T-helper 22 cell (primary cell): ENCODE measurements at places on chromosomes 3 and 15.
A peak's percentile ranks its signal among the peaks of the same experiment; 100 is the strongest.

DNA sequence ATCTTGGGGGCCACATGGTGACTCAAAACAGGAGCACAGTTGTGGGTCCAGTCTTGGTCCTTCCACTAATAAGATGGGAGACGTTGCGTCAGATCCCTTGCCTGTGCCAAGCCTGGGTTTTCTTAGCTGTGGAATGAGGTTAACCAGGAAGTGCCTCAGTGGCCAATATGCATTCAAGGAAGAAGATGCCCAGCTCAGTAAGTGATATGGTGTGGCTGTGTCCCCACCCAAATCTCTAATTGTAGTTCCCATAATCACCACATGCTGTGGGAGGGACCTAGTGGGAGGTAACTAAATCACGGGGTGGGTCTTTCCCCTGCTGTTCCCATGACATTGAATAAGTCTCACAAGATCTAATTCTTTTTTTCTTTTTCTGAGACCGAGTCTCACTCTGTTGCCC lies 6.4 kb downstream of the ALG1L2 start:
- DNase-seq = no peak

DNA sequence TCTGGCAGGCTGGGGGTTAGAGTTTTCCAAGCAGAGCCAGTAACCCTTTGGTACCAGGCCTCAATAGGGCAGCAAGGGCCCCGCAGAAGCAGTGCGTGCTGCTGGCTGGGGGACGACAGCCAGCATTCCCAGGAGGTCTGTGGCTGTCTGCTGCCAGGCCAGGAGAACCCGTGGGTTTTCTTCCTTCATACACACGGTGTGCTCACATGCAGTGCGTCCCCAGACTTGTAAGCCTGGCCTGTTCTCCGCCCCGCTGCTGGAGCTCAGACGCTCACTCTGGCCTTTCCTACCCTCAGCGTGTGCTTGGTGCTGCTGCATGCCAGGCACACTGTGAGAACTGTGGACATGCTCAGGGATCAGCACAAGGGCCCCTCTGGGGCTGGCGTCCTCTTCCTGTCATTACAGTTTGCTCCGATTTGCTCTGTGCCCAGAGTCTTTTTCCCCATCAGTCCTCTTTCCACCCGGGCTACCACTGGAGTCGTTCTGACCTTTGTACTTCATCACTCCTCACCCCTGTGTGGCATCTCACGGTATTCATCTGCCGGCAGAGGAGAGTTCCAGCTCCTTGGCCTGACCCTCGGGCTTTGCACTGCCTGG lies 149.5 kb downstream of the DNAJB8 start:
- DNase-seq = no peak

DNA sequence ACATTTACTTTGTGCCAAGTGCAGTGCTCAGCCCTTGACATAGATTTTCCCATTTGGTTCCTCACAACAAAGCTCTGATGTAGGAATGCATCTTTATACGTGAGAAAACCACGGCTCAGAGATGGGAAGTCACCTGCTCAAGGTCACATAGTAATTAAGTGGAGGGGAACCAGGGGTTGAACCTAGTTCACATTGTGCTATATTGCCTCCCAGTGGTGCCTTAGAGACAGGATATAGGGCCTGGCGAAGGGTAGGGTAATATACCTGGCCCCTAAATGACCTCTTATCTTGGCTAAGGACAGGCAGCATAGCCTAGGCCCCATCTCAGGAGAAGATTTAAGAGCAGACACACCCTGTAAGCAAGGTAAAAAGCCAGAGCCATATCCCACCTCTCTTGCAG lies 71.5 kb downstream of the FOXP1 start:
- DNase-seq = no peak

- no peak for DNase-seq
Observed at GRCh38 chr3:187919544-187919943, 174.3 kb upstream of the BCL6 start.

- DNase-seq = no peak
Observed at GRCh38 chr15:100211855-100212850, 129.6 kb downstream of the ADAMTS17 start.

DNA sequence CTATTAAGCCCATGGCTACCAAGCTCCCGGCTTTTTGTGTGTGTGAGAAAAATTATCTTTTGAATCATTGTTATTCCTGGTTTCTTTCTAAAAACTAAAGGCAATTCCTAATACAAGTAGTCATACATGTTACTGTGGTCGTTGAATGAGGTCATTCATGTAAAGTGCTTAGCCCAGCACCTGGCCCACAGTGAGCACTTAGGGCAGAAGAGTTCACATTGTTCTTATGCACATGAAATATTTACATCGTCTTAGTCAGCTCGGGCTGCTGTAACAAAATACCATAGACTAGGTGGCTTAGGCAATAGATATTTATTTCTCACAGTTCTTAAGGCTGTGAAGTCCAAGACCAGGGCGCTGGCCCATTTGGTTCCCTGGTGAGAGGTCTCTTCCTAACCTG lies 216.1 kb downstream of the SHQ1 start:
- DNase-seq = no peak

DNA sequence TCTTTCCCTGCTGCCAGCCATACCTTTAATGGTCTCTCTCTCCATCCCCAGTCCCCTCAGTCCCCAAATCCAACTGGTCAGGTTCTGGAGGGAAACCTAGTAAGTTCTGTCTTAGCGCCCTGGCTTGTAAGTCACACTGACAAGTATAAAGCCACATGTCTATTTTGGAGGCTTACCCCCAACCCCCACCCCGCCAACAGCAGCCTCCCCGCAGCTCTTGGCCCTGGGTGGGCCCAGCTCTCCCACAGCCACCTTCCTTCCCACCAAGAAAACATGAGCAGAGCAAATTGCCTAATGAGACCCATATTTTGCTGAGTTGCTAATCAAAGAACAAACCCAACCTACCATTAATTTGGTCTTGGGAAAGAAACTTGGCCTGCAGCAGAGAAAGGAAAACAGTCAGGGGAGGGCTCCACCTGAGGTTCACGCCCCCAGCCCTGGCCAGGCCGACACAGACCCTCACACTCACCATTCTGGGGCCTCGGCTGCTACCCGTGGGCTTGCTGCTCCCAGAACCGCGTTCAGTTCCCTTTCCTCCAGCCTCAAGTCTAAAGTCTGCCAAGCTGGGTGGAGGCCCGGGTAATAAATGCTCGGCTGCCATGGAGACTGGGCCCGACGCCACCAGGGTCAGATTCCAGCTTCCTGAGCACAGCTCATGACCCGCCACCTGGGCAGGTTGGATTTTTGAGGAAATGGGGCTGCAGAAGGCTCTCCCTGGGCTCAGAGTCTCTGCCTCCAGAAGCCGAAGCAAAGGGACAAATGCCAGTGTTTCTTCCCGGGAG lies at the start of gene CALML4:
TSS of gene CALML4 (minus strand) at position 557 of the 782 bp plus-strand sequence. CDS start at position 472, 85 bp downstream.
- no peak for DNase-seq

DNA sequence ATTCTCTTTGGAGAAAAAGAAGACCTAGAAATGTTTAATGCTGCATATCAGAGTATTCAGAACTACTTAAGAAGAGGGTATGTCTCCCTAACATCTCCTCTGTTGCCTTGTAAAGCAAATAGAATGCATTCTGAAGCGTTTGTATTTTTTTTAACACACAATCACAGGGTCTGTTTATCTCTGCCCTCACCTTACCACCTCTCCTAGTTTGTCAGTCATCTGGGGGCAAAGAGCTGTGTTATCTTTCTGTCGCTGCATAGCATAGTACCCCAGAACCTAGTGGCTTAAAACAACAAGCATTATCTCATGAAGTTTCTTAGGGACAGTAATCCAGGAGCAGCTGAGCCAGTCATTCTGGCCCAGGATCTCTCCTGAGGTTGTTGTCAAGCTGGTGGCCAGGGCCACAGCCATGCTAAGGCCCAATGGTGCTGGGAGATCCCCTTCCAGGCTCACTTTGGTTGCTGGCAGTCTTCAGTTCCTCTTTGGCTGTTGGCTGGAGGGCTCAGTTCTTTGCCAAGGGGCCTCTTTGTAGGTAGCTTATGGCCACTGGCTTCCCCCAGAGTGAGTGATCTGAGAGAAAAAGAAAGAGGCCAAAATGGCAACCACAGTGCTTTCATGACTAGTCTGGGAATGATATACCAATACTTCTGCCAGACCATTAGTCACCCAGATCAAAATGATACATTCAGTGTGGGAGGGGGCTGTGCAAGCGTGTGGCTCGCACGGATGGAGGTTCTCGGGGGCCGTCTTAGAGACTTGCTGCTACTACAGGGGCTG lies 17.8 kb downstream of the EDEM1 start:
- no peak for DNase-seq

GRCh38 chr3:182246870-182247269 lies 535.1 kb downstream of the SOX2 start:
- no peak for DNase-seq

DNA sequence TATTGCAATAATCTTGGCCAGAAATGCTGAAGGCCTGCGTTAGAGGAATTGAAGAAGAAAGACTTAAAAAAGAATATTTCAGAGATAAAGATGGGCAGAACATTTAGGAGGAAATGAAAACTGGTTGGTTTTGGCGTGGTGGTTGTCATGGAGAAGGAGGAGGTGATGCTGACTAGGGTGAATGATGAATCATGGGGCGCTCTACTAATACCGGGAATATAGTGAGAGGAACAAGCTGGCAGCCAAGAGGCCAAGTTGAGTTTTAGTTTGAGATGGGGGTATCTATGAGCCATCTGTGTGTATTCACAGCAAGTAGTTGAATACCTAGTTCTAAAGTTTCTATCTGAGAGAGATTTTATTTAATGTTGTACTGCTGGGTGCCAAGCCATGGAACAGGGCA lies 6.8 kb upstream of the GAP43 start:
- no peak for DNase-seq

- DNase-seq = no peak
Observed at GRCh38 chr3:61701011-61701410, 139.6 kb downstream of the PTPRG start.

GRCh38 chr3:38556640-38557358 lies 60.7 kb downstream of the EXOG start:
- no peak for DNase-seq

DNA sequence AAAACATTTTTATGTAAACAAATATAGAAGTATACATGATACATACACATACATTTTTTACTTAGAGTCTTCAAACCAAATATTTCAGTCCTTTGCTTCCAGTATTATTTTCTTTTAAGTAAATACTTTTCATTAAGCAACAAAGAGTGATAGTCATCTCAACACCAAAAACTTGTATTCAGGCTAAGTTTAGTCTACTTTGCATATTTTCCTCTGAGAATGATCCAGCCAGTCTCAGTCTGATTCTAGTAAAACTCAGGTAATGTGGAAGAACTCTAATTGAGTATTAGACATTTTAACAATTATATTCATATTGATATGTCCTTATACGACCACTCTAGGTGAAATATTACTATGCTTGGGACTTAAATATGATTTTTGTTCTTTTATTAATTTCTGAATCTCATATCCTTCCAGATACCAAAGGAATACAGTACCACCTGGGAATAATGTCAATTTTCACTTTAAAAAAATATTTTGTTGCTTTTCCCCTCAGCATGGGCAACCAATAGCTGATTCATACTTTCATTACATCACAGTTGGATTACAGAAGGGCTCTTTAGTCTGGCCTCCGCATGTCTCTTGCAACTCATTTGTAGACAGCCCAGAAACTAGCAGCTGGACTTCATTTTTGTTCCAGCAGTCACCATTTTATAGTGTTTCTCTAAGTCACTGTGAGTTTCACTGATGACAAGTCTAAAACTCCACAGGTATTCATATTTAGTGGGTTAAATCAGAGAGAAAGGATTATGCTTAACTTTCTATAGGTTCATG lies 390.4 kb downstream of the ZBTB20 start:
- no peak for DNase-seq

DNA sequence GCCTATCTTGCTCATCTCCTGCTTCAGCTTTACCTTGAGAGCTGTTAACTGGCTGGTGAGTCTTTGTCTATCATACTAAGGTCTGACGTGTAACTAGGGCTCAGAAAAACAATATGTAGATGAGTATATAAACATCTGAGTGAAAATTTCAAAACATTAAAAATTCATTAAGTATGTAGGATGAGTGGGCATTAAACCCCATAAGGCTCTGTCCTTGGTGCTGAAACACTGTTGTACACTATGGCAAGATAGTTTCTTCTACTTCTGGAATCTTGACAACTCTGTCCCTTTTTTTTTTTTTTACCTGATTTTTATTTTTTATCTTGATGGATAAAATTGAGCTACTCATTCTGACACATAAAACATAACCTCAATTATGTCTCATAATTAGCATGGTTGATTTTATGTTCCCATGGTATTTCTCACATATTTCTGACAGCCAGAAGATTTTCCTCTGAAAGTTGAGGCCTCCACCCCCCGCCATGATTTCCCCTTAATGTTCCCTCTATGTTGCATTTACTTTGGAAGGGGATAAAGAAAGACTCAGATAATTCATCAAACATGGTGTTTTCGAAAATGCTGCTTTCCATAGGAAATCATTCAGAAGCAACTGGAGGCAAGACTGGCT lies 54.3 kb downstream of the DGKG start:
- no peak for DNase-seq

- DNase-seq = no peak
Observed at GRCh38 chr3:184765730-184766074, 46.3 kb upstream of the VPS8 start.

DNA sequence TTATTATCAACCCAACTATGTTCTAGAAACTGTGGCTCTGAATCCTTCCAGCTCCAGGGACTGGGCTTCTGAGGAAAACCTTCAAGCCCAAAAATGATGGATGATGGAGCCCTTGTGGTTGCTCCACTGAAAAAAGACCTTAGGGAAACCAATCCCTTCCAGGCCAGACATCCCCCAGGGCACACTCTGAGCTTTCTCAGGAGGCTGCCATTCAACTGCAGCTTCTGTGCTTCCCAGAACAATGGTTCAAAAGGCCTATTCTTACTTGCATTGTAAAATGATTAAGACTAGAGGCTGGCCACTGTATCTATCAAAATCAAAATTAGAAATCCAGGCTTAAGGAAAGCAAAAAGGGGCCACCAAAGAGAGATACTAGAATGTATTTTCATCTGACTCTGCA lies 27.3 kb downstream of the EID1 start:
- no peak for DNase-seq

DNA sequence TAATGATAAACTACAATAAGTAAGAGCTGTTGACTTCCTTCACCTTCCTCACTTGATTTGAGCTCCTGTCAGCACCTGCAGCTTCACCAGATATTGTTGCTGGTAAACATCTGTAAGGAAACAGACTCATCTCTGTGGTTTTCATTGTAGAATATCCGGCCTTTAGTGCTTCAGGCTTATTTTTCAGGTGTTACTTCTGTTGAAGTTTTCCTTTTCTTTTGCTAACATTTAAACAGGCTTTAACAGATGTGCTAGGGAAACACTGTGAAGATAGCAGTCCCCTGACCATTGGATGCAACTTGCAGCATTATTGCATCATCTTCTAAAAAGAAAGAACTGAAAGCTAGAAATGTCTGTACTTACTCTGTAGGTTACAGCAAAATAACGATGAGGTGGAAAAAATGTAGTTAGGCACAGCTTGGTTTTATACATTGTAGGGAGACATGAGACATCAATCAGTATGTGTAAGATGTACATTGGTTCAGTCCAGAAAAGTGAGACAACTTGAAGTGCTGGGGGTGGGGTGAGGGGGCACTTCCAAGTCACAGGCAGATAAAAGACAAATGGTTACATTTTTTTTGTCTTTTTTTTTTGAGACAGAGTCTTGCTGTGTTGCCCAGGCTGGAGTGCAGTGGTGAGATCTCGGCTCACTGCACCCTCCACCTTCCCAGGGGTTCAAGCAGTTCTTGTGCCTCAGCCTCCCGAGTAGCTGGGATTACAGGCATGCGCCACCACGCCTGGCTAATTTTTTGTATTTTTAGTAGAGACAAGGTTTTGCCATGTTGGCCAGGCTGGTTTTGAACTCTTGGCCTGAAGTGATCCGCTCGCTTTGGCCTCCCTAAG lies 10.2 kb downstream of the EDEM1 start:
- peak; percentile 49 for DNase-seq
